A549 treated with DMSO at 1 μM for 4 hours (cell line): ENCODE measurements at places on chromosomes 2 and 18. TPM values are rescaled to one million over a fixed set of nuclear protein-coding genes. Genes with fewer than 3 reads are reported as not detected.

AP1S3 gene
- total RNA-seq: 23.7 to 33.6 TPM (median 31.4 TPM) in 5 replicates

IL18R1 gene
- total RNA-seq: 0.47 to 1.4 TPM (median 0.95 TPM) in 5 replicates

CABLES1 gene
- 11.3 to 14.6 TPM (median 12.6 TPM) in 5 replicates for total RNA-seq

ANKRD30BL gene
- total RNA-seq: not detected in 5 replicates

PLCD4 gene
- 0.26 to 0.69 TPM (median 0.31 TPM) in 5 replicates for total RNA-seq
